Brain pericyte (primary cell): ENCODE measurements at places on chromosomes 4 and X.

- DNase-seq = peak; percentile 50
Measured at GRCh38 chr4:130563185-130563888, 1467.4 kb downstream of the C4orf33 start.

GRCh38 chr4:71406459-71406963 lies 67.7 kb downstream of the SLC4A4 start:
- no peak for DNase-seq

- DNase-seq = no peak
Measured at GRCh38 chrX:14300376-14300775, 229.0 kb upstream of the GLRA2 start.

DNA sequence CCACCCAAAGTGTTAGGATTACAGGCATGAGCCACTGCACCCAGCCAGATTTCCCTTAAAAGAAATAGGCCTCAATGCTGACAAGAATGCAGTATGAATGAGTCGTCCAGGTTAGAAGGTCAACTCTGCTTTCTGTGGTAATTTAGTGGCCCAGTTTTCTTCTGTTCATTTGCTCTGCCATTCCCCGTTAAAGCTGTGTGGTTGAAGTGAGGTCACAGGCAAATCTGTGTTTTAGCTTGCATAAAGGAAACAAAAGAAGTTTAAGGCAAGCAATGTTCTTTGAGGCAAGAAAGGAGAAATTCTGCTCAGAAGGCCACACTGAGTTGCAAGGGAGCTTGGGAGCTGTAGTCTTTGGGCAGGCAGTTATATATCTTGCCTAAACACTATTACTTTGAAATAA lies 176.8 kb downstream of the LARP7 start:
- no peak for DNase-seq

GRCh38 chr4:146477054-146477453 lies 44.7 kb downstream of the SLC10A7 start:
- DNase-seq = no peak

DNA sequence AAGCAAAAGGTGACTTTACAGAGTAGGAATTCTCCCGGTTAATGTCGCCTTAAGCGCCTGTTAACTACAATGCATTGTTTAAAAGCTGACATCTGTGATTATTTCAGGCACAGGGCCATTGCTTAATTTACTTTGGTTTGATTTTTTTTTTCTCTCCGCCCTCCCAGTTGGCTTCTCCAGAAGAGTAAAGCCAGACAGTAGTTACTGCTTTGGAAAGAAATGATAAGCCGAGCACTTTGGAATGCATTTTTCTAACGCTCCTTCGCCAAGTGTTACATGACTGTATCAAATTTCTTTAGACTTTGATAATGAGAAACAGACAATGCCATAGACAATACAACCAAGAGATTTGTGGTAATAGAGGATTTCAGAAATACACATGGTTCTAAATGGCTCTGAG lies 383.0 kb upstream of the TENM3 start:
- DNase-seq = no peak

GRCh38 chr4:74794382-74795010 lies at the start of gene BTC:
Gene BTC, minus strand, starts transcription at chr4:74794523. Its CDS starts 198 bp downstream, at chr4:74794325.
- no peak for DNase-seq

- DNase-seq = no peak
Measured at GRCh38 chr4:7150036-7150635, 42.2 kb upstream of the SORCS2 start.

- DNase-seq = peak; percentile 69
Measured at GRCh38 chr4:4289941-4290850, at the start of the genes LYAR and ZBTB49. Gene LYAR, minus strand, starts transcription at chr4:4290154. Its CDS starts 6,412 bp downstream, at chr4:4283742. Gene ZBTB49, plus strand, starts transcription at chr4:4290251. Its CDS starts 9,695 bp downstream, at chr4:4299946.

DNA sequence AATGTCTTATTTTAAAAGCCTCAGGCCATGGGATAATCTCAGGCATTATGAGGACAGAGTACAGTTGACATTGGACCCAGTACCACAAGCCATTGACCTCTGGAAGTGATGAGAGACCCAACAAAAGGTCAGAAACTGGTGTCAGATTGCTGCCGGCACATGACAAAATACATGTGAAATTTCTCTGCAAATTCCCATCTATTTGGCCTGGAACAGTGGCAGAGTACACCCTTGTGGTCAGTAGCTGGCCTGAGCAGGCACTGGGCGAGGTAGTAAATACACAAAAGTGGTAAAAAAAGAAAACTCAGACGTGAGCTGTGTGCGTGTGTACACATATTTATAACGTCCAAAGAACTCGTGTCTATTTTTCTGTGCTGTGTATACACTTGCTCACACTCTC lies 155.5 kb downstream of the DHX15 start:
- no peak for DNase-seq
